ENCODE measurements at places on chromosomes 16 and 17. TPM values are rescaled to one million over a fixed set of nuclear protein-coding genes. Genes with fewer than 3 reads are reported as not detected.
A peak's percentile ranks its signal among the peaks of the same experiment; 100 is the strongest.

DNA sequence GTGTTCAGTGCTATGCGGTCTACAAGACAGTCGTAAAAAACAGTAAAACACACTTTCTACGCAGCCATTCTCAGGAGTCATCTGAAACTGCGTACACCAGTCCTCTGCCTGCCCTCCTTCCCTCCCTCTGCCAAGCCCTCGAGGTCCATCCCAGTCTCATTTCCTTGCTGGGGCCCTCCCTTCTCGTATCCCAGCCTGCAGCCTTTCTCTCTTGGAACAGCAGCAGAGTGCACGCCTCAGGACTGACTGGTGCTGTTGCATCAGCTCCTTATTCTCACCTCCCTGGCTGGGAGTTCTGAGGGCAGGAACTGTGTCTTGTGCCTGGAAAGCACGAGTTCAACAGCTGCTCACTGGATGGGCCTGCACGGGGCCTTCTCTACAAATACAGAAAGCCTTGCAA is 12.5 kb downstream of the FAHD1 start:
- peak; percentile 98 for DNase-seq

DNA sequence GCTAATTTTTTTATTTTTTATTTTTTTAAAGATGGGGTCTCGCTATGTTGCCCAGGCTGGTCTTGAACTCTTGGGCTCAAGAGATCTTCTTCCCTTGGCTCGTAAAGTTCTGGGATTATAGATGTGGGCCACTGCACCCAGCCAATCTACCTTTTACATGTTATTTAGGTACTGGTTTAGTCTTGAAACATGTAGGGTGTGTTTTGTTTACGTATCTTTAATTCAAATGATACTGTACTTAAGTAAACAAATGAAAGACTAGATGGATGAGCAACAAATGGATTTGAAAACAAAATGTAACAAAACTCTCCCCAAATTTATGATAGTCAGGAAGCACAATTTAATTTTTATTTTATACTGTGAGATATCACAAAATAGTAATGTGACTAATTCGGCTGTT is 207.7 kb downstream of the LGALS9B start:
- no peak for DNase-seq

Gene ATP2A1
- total RNA-seq: not detected

GRCh38 chr17:21361020-21361809 is 14.9 kb upstream of the KCNJ12 start:
- DNase-seq: no peak

DNA sequence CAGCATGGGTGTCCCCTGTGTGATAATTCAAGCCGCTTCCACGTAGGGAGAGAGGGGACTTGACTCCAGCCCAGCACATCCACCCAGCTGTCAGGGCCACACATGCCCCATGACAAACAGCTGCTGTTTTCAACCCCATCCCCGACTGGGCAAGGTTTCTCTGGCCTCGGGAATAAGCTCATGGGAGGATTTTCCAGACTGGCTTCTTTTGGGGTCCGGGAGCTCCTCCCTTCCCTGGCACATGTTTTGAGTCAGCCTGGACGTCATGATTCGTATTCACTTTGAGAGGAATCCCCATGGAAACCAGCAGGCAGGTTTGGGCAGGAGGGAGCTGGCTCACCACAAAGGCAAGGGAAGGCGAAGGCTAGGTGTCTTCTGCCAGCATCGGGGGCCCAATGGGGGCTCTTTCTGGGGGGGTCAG is 156.4 kb downstream of the CMIP start:
- no peak for DNase-seq

DNA sequence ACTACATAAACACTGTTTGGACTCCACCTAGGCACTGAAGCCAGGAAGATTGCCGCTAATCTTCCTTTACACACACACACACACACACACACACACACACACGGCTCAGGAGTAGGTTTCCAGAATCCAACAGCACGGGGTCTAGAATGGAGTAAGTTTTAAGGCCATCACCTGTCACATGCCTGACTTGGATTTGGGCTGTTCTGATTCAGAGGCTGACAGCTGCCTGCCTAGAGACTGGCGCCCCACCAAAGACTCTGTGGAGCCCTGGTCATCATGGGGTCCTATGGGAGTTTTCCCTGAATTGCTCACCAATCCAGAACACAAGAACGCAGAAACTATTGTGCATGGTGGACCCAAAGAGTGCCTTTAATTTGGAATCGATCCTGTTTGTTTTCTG is 10.9 kb downstream of the CDRT4 start:
- no peak for DNase-seq

GRCh38 chr17:57470906-57471305 is 214.6 kb downstream of the MSI2 start:
- no peak for DNase-seq

Gene CHAD
- not detected for total RNA-seq

- DNase-seq: peak; percentile 48
Measured at GRCh38 chr17:81509207-81509971, 3.2 kb downstream of the ACTG1 start.

Gene GGA3
- 15.7 TPM for total RNA-seq

Gene ADAM11
- 8.6 TPM for total RNA-seq

Gene ASPA
- total RNA-seq: 1.8 TPM

DNA sequence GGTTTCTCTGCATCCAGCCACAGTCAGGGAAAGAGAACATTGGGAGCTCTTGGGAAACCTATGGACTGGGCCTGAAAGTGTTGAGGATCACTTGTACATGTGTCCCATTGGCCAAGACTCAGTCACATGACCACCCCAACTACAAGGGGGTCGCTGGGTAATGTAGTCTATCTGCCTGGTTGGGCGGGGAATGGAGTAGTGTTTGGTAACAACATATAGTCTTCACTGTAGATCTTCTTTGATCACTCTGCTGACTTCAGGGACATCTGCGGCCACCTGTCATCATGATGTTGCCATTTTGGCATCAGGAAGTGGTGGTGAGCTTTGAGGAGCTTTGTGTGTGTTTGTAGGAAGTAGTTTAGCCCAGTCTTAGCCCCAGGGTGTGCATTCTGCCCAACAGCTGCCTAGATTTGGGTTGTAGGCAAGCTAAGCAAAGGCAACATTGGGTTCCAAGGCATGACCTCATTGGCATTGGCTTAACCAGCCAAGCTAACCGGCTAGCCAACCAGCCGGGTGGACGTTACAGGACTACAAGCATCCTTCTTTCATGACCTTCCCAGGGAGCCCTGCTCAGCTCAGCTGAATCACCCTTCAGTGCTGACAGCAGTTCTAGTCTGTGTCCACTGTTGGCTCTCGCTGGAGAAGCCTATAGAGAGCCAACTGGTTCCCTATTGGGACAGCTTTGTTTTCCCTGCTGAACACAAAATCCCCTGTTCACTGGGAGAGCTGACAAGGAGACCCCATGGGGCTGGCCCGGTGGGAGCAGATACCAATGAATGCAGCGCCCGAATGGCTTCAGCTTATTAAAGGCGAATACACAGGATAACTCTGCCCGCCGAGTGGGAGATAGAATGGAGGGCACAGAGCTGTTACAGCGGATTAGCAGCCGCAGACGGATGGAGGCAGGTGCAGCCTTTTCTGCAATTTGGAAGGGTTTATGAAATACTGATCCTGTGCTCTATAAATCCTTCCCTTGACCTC is 178.6 kb downstream of the NTN1 start:
- DNase-seq: no peak

- DNase-seq: no peak
Measured at GRCh38 chr17:58326609-58327362, 1.8 kb downstream of the TSPOAP1 start.

Gene GHDC
- 24.7 TPM for total RNA-seq

GRCh38 chr17:73985466-73986015 is 217.9 kb upstream of the RPL38 start:
- DNase-seq: no peak

Gene TEKT5
- not detected for total RNA-seq

All from SK-MEL-5 (cell line).